WERI-Rb-1 (cell line): ENCODE measurements at places on chromosomes 7 and 10.

- DNase-seq, result no peak
Observed at GRCh38 chr10:85459906-85460305, 906.7 kb downstream of the GRID1 start.

DNA sequence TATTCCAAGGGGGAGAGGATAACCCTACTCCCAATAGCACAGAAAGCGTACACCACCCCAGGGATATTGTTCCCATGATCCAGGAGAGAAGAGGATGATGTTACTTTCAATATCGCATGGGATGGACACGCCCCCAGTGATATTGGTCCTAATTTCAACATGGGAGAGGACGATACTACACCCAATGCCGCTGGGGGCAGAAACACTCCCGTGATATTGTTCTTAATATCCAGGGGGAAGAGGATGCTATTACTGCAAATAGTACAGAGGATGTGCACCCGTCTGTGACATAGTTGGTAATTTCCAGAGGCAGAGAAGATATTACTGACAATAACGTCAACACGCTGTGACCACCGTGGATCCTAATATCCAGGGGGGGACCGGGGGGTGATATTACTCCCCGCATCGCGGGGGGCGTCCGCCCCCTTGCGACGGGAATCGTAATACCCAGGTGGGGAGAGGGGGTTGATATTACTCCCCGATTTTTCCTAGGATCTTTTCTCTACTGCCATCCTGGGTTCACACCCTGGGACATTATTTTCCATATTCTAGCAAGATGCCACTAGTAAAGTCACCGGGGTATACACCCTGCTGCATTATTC lies 16.6 kb downstream of the MEIG1 start:
- DNase-seq, result no peak

GRCh38 chr10:29005988-29006387 lies 282.9 kb upstream of the LYZL1 start:
- no peak for DNase-seq

DNA sequence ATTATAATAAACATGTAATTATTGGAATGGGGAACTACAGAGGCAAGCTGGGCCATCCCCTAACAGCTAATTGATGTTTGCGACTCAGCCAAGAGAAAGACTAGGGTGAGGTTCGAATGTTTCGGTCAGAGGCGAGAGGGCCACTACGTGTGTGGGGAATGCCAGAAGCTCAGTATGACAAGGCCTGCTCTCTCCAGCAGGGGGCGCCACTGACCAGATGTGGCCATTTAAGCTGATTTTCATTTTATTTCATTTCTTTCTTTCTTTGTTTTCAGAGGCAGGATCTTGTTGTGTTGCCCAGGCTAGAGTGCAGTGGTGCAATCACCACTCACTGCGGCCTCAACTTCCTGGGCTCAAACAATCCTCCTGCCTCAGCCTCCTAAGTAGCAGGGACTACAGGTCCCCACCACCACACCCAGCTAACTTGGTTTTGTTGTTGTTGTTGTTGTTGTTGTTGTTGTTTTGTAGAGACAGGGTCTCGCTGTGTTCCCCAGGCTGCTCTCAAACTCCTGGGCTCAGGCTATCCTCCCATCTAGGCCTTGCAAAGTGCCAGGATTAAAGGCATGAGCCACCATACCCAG lies 38.1 kb downstream of the TMEM130 start:
- peak; percentile 36 for DNase-seq

DNA sequence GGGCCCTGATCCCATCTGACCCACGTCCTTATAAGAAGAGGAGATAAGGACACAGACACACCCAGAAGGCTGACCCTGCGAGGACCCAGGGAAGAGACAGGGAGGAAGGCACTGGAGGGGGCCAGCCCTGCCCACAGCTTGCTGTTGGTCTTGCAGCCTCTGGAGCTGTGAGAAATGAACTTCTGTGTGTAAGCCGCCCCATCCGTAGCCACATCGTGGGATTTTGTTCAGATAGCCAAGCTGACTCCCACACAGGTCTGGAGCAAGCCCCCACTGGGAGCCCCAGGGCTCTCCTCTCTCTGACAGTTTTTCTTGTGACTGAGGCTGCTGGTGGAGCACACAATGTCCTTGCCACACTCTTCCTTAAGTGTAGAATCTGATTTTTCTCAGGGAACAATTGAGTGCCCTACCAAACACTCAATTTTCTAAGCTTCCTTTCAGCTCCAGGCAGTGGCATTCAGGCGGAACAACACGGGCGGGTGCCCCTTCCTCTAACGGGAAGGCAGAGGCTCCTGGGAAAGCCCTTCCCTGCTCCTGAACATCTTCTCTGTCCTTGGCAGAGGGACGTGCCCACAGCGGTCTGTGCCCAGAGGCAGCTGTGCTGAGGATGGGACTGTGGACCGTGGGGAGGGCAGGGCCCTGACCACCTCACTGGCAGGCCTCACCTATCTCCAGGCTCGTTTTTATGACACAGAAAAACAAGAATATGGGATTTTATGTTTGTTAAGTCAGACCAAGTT lies 160.6 kb upstream of the SHH start:
- DNase-seq, result no peak

- DNase-seq, result no peak
Observed at GRCh38 chr7:115135769-115136410, 214.0 kb downstream of the MDFIC start.

GRCh38 chr7:44617225-44617890 lies 10.9 kb downstream of the OGDH start:
- no peak for DNase-seq

DNA sequence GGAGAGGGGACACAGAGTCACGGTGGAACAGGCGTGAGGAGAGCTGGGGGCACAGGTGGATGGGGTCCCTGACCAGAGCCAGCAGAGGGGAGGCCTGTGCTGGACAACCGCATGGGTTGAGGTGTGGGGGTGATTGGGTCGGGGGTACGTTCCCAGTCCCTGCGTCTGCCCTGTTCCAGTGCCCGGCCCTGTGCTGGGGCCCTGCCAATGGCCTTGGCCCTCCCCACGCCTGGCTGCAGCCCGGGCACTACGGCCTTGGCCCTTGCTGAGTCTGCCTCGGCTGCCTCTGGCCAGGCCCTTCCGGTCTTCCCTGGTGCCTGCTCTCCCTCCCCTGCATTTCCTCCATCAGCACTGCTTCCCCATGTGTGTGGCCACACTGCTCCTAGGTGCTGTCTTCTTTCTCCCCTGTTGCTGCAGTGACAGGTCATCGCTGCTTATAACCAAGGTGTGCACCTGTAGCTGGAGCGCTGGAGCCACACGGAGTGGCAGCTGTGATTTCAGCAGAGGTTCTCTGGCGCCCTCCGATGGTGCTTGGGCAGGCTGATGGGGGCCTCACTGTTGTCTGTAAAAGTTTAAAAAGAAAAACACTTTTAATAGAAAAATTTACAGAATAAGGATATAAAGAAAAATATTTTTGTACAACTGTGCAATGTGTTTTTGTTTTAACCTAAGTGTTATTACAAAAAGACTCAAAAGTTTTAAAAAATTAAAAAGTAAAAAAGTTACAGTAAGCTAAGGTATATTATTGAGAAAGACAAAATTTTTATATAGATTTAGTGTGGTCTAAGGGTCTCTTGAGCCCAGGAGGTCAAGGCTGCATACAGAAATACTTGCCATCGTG lies 45.2 kb upstream of the BHLHA15 start:
- peak; percentile 65 for DNase-seq

DNA sequence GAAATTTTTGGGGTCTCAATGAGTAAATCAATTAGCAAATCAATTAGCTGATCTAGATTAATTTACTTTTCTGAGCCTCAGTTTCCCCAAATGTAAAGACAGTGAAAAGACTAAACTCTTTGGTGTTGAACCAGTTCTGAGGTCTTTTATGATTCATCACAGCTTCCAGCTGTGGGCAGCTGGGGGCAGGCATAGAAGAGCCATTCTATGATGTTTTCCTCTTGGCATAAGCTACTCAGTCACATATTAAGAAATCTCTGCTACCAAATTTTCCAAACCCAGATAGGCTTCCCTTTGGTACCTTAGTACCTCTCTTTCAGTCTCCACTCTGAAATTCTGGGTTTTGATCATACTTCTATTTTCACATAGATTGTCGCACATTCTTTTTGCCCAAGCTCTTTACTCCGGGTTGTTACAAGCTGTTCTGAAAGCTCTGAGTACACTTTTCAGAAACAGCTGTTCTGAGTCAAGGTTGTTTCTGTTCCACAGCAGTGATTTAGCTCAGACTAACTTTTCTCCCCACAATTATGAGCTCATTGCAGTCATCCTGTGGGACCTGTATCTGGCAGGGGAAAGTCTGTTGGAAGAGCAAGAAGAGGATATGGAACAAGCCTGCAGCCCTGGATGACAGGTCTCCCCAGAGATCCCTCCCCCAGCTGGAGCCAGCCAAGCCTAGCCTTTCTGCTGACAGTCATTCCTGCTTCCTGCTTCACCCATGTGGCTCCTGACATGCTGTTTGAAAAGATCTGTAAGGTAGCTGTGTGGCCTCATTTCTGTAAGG lies 599.6 kb upstream of the GHITM start:
- peak; percentile 35 for DNase-seq

DNA sequence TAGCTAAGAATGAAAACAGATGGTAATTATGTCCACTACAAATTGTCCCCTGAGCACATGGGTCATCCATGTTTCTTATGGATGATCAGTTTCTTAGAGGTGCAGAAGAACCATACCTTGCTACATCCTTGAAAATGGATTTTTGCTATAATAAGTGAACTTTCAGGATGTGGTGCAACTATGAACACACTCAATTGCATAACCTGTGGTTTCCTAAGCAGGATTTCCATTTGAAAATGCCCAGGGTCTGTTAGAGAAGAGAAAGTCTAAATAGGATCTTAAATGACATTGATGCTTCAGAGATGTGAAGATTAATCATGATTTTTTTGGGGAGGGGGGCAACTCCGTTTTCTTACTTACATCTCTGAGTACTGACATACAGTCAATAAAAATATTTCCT lies 39.6 kb upstream of the CACNB2 start:
- no peak for DNase-seq

GRCh38 chr10:53598914-53599313 lies 826.3 kb upstream of the MBL2 start:
- DNase-seq, result no peak

GRCh38 chr10:92727550-92727949 lies 37.8 kb downstream of the HHEX start:
- no peak for DNase-seq

GRCh38 chr7:7795203-7795602 lies 76.8 kb upstream of the RPA3 start:
- DNase-seq, result no peak

DNA sequence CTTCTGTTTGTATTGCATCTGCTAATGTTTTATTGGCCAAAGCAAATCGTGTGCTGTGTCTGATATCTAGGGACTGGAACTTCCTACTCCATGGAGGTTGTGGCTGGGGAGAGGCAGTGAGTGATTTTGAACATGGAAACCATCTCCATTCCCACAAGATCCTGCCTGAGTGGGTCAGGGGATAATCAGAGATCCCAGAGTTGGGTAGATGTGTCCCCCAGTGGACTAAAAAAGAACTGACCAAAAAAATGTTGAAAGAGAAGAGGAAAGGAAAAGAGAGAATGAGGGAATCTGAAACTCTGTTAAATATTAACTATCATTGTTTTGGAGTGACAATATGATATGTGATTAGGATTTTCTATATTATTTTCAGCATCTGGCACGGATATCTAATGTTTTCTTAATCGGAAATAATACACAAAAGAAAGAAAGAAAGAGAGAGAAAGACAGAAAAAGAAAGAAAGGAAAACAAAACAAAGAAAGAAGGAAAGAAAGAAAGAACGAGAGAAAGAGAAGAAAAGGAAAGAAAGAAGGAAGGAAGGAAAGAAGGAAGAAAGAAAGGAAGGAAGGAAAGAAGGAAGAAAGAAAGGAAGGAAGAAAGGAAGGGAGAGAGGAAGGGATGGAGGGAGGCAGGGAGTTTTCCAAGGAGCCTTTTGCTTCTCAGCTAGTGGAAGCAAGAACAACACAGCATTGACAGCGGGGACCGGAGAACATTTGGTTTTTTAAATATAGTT lies 638.5 kb downstream of the CCSER2 start:
- DNase-seq, result no peak

DNA sequence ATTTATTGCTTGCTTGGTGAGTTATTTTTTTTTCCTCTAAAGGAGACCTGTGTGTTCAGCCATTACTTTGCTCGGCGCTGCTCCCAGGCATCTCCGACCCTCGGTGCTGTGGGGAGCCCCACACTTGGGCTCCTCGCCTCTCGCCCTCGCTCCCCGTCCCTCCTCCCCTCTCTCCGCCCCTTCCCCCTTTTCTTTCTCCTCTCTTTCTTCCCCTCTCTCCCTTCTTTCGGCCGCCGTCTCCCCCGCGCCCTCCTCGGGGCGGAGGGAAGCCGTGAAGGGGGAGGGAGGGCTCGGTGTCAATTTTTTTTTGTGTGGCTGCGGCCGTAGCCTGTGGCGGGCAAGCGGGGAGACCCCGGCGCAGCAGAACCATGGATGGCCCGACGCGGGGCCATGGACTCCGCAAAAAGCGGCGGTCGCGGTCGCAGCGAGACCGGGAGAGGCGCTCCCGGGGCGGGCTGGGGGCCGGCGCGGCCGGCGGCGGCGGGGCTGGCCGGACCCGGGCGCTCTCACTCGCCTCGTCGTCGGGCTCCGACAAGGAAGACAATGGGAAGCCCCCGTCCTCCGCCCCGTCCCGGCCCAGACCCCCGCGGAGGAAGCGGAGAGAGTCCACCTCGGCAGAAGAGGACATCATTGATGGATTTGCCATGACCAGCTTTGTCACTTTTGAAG lies 1.1 kb downstream of the AUTS2 start:
- DNase-seq, result peak; percentile 16

- no peak for DNase-seq
Observed at GRCh38 chr10:130863044-130863443, 448.5 kb downstream of the TCERG1L start.

DNA sequence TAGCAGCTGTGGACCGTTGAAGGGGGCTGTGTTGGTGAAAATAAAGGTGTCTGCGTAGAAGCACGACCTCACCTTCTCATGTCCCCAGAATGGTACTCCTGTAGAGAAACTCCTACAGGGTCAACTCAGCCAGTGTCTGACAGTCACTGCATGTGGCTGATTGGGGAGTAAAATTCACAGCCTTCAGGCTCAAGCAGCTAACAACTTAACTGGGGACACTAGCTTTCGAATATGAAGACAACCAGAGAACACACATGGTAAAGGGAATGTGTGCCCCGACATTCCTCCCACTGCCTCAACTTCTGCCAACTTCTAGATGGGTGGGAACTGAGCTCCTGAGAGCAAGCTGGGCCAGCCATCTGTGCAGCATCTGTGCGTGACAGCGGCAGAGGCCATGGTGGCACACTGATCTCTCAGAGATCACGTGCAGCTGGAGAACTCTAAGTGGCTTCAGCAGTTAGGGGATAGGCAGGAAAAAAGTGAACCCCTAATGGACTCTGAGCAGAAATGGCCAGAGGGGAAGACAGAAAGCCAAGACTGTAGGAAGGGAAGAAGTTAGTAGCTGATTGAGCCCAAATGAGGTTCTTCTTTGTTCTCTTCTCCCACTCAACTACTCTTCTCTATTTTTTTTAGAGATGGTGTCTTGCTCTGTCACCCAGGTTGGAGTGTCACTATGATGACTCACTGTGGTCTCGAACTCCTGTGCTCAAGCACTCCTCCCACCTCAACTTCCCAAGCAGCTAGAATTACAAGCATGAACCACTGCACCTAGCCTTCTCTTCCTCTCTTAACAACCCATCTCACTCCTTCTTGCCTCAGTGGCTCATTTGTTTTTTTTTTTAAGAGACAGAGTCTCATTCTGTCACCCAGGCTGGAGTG lies 280.8 kb downstream of the ZEB1 start:
- DNase-seq, result no peak

- no peak for DNase-seq
Observed at GRCh38 chr7:78368771-78369170, 570.2 kb downstream of the PHTF2 start.

GRCh38 chr10:92142949-92143348 lies 147.9 kb downstream of the CPEB3 start:
- no peak for DNase-seq

GRCh38 chr10:72790216-72790990 lies 98.5 kb downstream of the MCU start:
- no peak for DNase-seq

- no peak for DNase-seq
Observed at GRCh38 chr7:44796034-44796503, 412 bp upstream of the PPIA start.
